ENCODE measurements at places on chromosomes 4 and X.

- DNase-seq, result no peak
Observed at GRCh38 chr4:82508806-82509428, 52.9 kb downstream of the TMEM150C start.

DNA sequence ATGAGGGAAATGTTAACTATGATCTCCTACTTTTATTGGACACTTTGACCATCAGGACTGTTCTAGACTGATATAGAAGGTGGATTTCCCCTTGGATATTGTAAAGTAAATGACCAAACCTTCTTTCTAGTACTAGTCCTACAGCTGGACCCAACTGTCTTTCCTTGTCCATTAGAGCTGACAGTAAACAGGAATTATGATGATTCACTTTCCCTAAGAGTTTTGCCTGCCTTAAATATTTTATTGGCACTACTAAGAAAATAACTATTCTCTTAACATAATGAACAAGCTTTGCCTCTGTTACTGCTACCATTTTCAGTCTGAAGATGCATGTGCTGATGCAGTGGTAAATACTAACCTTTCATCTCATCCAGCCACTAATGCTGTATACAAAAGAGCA, 915.4 kb downstream of the CENPC start:
- DNase-seq, result no peak

DNA sequence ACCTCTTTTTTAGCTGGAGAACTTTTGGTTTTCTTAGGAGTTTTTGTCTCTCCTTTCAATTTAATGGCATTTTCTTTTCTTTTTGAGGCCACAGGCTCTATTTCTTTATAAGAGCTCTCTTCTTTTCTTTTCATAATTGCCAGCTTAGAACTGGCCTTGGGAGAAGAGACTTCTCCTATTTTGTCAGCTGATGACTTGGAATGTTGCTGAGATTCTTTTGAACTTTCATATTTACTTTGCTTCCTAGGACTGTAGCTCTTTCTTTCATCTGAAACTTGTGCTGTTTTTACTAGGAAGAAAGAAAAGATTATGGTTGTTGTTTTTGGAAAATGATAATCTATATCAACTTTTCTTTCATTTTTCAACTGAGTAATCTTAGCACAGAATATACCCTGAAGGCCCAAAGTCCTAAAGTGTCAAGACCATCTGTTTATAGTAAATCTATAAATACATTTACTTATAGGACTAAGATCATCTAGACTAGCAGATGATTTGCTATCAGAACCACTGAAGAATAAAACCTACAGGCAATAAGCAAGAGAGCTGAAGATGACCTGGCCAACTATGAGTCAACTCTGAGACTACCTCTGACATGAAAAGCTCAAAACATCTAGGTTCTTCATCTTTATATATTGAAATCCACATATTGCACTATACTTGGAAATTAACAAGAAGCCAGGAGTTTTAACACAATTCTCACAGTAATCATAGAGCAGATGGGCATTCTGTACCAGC, 45.6 kb downstream of the RFC1 start:
- no peak for DNase-seq

DNA sequence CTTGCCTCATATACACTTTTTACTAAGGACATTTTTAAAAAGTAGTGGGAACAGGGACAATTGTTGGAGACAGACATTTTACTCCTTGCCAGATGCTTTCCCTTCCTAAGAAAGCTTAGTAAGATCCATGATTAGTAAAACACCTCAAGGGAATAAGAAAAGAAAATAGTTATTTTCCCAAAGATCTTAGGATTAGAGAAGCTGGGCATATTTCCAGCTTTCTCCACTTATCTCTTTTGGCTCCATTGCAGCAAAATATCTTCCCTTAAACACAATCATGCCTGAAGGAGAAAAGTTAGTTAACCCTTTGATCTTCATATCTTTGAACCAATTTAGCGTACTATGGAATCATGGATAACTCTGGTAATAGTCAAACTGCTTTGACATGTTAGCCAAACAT, 257.9 kb downstream of the PCDH18 start:
- DNase-seq, result no peak

- DNase-seq, result no peak
Observed at GRCh38 chr4:122833999-122834398, 7.4 kb downstream of the FGF2 start.

DNA sequence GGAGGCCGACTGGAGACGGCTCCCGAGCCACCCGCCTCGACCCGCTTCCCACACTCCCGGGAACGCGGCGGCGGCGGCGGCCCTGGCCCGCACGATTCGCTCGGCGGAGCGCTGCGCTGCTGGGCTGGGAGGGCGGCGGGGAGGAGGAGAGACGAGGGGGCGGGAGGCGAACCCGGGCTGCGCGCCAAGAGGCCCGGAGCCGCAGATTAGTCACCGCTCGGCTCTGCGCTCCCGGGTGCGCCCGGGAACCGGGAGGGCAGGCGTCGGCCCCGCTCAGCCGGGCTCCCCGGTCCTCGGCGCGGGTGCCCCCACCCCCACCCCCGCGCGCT, 11.2 kb upstream of the BCOR start:
- DNase-seq, result peak; percentile 74

- no peak for DNase-seq
Observed at GRCh38 chr4:145319751-145320150, 139.4 kb upstream of the OTUD4 start.

DNA sequence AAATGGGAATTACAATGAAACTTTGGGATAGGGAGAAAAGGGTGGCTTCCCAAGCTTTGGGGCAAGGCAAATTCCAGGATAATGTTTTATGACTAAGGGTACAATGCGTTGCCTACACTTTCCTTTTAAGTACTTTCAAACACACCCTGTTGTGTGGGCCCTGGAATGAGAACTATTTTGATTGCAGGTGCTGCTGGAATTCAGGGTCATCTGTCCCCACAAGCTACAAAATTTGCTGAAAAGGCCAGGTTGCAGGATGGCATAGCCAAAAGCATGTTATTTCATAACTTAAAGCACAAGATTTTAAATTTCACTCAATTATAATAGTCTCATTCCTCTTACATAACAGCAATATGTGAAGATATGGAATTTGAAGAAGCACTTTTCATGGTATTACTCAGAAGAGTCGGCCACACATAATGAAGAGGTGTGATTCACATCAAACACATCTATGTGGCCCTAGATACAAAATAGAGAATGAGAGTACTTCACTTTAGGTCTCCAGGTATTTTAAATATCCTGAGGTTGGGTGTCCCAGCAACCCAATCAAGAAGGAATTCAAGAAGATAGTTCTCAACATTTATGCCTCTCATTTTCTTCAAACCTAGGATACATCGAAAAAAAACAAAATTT, 89.3 kb downstream of the APBB2 start:
- no peak for DNase-seq

DNA sequence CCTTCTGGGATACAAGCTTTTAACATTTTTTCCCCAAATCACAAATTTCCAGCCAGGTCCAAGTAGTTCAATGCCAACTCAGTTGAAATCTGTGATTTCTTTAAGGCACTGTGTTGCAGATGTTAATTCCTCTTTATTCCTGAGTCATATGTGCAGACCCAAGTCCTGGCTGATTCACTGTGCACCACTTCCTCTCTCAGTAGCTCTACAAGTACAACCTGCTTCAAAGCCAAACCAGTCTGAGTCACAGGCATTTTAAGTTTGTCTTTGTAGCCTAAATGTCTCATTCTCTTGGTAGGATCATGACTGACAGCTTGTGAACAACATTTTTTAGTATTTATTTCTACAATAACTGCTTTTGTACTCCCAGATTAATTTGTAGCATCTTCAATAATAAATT, 165.6 kb upstream of the S100G start:
- DNase-seq, result no peak
